Activated CD8-positive, alpha-beta memory T cell treated with anti-CD3 and anti-CD28 coated beads for 1 hour (primary cell): ENCODE measurements at places on chromosomes 1 and 21.

DNA sequence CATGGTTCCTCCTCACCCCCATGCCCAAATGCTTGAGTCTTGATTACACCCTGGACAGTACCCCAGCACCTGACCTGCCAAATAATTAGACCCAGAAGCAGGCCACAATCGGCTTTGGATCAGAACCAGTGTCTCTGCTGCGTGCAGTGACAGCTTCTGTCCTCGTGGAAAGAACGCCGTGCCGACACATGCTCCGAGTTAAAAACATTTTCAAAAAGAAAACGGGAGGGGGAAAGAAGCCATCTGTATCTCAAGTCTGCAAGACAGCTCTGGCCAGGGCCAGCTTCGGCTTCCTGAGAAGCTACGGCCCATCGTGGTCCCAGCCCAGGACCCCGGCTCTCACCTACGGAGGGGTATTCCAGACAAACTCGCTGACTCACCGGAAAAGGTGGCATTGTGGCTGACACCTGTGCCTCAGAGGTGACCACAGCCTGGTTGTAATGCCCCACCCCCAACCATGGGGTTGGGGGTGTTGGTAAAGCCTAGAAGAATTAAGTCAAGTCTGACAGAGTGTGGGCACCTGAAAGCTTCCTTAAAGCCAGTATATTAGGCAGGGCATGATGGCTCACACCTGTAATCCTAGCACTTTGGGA lies 25.8 kb downstream of the SSBP3 start:
- no peak for DNase-seq

GRCh38 chr21:27631471-27631870 lies 664.6 kb upstream of the ADAMTS5 start:
- DNase-seq, result no peak

- no peak for DNase-seq
Observed at GRCh38 chr1:21922090-21923013, 14.8 kb downstream of the HSPG2 start.

GRCh38 chr1:159786966-159787365 lies 6.2 kb downstream of the DUSP23 start:
- no peak for DNase-seq
